Eye (tissue), 1 donor: ENCODE measurements at places on chromosomes 16 and 17.
A peak's percentile ranks its signal among the peaks of the same experiment; 100 is the strongest.

GRCh38 chr17:15457723-15458094 lies 9.7 kb downstream of the CDRT4 start:
- no peak for DNase-seq

DNA sequence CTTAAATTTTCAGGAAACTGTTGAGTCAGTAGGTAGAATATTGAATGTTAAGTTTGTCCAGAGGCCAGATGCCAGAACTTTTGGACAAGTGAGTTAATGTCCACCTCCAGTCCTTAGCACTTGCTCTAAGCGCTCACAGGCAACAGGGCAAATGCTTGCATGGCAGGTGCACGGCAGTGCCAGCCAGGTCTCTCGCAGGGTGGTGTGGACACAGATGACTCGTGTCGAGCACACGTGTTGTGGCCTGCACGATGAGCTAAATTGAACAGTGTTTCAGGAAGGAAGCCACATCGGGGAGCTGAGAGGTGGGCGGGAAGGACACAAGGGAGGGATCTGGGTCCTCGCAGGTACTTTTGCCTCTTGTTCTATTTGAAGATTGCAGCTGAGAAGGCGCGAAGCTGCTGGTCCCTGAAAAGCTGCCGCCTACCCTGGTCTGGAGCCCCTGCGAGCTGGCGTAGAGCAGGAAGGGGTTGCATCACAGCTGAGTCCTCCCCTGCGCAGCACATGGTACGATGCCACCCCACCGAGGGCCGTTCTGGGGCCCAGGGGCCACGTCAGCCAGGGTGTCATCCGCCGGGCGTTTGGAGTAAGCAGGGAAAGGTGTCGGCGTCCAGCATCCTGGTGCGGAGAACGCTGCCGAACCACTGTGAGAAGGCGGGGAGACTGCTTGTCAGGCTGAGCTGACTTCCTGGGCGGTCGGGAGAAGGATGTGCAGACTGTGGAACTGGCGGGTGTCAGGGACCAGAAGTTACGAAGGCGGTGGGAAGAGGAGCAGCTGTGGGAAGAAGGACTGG lies 6.3 kb downstream of the RAB40C start:
- no peak for DNase-seq

DNA sequence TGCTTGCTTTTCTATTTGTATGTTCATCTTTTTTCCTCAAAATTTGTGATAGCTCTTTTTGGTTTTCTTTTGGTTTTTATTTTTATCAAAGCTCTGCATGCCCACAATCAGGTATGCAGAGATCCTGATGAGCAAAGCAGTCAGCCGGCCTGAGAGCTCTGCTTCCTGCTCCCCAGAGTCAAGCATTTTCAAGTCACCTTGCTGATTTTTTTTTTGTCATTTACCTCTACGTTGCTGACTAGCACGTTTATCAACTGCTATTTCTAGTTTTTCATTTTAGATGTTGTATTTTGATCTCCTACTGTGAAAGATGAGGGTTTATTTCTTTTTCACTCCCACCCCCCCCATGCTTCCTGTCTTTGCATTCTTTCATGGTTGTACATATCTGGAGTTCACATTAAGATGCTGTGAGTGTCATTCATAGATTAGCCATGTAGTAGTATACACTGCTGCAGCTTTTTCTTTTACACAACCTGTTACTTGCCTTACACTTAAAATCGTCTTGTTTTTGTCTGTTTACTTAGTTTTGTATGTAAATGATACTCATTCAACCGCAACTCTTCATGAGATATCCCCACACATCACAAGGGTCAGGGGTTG lies 196.2 kb downstream of the LGALS9B start:
- no peak for DNase-seq

DNA sequence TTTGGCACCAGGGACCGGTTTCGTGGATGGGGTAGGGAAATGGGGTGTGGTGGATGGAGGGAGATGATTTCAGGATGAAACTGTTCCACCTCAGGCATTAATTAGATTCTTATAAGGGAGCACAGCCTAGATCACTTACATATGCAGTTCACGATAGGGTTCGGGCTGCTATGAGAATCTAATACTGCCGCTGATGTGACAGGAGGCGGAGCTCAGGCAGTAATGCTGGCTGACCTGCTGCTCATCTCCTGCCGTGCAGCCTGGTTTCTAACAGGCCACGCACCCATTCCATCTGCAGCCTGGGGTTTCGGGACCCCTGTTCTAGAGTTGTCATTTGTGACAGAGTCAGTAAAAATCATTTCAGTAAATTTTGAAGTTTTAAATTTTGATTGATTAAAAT lies 99.7 kb downstream of the CHD9 start:
- peak; percentile 43 for DNase-seq

- DNase-seq: no peak
These were observed 232.0 kb downstream of the ENGASE start for GRCh38 chr17:79306424-79307318.

DNA sequence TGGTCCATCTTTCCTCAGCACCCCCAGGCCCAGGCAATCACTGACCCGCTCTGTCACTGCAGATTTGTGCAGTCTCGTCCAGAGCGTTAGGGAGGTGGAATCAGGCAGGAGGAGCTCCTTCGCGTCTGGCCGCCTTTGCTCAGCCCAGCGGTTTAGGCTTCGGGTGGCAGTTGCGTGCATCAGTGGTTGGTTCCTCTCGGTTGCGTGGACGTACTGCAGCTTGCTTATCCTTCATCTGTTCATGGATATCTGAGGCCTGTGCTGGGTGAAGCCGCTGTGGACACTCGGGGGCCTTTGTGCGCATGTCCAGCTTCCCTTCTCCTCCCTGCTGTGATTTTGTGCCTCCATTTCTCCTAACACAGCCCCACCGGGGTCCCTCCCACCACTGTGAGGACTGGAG lies 4.7 kb upstream of the P2RX1 start:
- DNase-seq: peak; percentile 83

DNA sequence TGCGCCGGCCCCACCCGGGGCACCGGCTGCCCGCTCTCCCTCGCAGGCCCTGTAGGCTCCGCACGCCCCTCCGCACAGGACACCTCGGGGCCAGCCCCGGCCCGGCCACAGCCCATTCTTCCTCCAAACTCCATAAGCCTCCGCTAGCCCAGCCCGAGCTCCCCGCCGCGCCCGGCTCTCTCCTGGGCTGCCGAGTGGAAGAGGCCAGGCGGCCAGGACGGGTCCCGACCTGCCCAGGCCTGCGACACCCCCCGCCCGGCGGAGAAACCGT lies 397 bp downstream of the NCOR1 start:
- no peak for DNase-seq

DNA sequence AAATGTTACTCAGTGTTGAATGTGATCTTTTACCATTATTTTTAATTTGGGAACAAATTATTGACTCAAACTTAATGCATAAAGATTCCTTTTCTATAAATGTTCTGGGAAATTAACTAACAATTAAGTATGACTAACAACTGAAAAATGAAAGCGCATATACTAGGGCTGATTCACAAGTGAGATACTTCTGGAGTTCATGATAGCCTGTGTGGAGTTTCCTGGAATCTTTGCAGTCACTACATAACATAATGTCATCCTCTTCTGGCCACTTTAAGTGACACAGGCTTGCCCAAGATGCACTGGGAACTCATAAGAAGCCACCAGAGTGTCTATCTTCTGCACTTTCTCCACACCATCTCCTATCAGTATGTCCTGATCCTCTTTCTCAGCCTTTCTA lies 450.3 kb upstream of the CDH11 start:
- no peak for DNase-seq

GRCh38 chr17:15650741-15651582 lies 31.5 kb upstream of the FBXW10B start:
- DNase-seq: no peak

DNA sequence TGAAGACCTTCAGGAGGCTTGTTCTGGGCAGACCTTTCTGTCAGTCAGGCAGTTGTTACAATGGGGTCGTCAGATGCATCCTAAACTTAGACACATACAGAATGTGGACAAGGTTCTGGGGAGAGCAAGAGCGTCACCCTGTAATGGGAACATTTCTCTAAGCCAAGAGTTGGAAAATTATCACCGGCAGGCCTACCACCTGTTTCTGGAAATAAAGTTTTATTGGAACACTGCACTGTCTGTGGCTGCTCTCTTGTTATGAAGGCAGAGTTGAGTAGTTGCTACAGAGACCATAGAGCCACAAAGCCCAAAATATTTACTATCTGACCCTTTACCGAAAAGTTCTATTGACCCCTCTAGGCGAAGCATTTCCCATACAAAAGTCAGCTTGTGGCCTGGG lies 106.2 kb downstream of the CPPED1 start:
- no peak for DNase-seq

- no peak for DNase-seq
These were observed 6.7 kb downstream of the FOXL1 start for GRCh38 chr16:86584726-86585721.

GRCh38 chr16:85502357-85502756 lies 110.8 kb upstream of the GSE1 start:
- DNase-seq: no peak

DNA sequence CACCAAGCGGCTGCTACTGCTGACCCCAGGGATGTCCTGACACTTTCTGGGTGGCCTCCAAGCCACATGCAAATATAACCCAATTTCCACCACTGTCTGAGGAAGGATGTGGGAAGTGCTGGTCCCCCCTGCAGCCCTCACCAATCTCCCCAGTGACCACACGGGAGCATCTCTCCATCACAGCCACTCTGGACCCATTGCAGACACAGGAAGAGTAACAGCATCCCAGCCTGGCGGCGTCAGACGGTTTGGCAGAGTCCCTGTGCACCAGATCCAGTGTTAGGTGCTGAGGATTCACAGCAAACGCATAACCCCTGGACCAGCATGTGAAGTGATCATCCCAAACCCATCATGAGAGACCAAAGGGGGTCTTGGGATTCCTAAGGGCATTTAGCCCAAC lies 163.7 kb upstream of the TNRC6C start:
- no peak for DNase-seq

DNA sequence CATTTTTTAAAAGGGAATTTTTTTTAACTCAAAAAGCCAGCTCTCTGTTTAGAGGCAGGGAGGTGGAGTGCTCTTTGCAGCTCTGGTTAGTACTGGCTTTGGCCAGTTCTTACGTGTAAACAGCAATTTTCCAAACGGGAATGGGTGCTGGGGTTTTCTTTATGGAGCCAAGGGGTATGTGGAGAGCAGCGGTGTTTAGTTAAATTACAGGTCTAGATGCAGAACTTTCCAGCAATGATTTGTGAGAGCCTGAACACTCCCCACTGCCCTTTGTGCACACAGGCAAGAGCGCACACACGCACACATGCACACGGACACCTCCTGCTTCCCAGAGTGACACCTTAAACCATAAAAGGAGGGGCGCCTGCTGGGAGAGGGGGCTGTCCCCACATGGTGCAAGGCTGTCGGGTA lies 140.2 kb downstream of the MSI2 start:
- no peak for DNase-seq

DNA sequence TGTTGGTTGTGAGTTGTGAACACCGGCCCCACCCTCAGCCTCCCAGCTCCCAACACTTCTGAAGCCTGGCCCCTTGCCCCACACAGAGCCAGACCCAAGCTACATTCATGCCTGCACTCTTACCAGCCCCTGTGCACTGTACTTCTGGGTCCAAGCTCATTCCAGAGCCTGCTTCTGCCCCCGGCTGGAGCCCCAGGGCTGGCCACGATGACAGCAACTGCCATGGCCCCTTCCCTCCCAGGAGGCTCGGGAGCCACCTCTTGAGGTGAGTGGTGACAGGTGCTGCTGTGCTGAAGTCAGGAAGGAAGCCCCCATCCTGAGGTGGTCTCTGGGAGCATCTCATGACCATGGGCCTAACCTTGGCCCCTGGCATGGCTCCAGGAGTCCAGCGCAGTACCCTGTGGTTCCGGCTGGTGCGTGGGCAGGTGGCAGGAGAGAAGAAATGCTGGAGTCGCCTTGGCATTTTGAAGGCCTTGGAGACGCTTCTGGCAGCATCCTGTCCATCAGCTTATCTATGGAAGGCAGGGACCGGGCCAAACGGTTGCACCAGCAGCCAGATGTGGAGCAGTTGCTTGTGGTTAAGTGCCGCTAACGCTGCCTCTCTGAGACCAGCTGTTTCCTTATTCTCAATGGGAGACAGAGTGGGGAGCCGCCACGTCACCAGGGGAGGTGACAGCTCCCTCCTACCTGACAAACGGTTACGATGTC lies 3.9 kb upstream of the CDT1 start:
- no peak for DNase-seq
